ENCODE measurements at places on chromosomes 13 and 19. TPM values are rescaled to one million over a fixed set of nuclear protein-coding genes. Genes with fewer than 3 reads are reported as not detected.

The KIR3DL1 gene
- not detected for total RNA-seq

The PRSS57 gene
- total RNA-seq, result not detected

The CAMSAP3 gene
- total RNA-seq, result under 0.01 TPM

The UBE2L5 gene
- not detected for total RNA-seq

The THSD1 gene
- total RNA-seq, result 41.3 TPM

The NBEA gene
- 0.90 TPM for total RNA-seq

The METTL21C gene
- total RNA-seq, result not detected

The HSPB6 gene
- total RNA-seq, result 0.25 TPM

The GIPR gene
- not detected for total RNA-seq

The OVOL3 gene
- not detected for total RNA-seq

The MYO1F gene
- 0.38 TPM for total RNA-seq

The TNNT1 gene
- 0.51 TPM for total RNA-seq

The LILRB4 gene
- not detected for total RNA-seq

The JAK3 gene
- 1.7 TPM for total RNA-seq
